NCI-H446 treated with DMSO at 0.1 percent for 48 hours (cell line): ENCODE measurements at places on chromosomes 1 and 21.

GRCh38 chr1:220213382-220213983, 58.8 kb downstream of the RAB3GAP2 start:
- no peak for DNase-seq

GRCh38 chr1:87089823-87090222, 175.4 kb downstream of the HS2ST1 start:
- DNase-seq, result no peak

DNA sequence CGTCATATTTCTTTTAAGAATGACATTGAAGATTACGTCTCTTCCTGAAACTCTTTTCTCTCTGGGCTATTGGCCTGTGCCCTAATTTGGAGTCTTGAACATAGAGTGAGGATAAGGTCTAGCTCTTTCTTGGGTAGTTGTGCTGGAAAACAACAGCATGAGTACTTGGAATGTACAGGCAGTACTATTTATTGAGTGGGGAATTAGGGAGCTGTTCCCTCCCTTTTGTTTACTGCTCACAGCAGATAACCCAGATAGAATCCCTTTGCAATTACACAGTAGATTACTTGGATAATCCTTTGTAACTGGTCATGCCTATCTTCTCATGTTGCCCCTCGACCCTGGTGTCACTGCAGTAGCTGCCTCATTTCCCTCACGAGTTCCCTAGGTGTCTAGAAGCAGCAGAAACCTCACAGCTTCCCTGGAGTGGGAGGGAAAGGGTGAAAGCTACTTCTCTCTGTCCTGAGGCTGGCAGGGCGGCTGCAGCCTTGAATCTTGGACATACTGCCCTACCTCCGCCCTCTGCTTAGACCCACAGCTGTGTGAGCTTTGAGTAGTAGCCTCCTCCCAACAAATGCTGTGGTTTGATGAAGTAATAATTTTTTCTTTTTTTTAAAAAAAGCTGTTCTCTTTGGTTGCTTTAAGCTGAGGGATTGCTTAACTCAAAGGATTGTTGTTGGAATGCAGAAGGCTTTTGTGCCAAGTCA, 70.6 kb downstream of the FGGY start:
- no peak for DNase-seq

- no peak for DNase-seq
Measured at GRCh38 chr1:201377611-201378092, at the start of gene TNNT2. Gene TNNT2, minus strand, starts transcription at chr1:201377680. Its CDS starts 4,426 bp downstream, at chr1:201373254.

DNA sequence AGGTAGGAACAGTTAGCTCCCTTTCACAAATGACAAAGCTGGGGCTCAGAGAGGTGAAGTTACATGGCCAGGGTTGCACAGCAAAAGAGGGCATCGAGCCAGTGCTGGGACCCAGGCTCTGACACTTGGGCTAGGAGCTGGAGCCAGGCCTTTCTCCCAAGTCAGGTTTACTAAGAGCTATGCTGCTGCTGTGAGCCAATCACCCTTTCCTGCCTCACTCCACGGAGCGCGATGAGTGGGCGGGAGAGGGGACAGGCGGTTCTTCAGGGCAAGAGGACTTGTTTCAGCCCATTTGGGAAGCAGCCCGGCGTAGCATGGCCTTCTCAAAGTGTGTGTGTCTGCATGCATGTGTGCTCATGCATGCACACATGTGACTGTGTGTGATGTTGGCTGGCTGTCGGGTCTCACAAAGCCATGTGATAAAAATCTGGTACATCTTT, 10.6 kb downstream of the ID3 start:
- peak; percentile 16 for DNase-seq

DNA sequence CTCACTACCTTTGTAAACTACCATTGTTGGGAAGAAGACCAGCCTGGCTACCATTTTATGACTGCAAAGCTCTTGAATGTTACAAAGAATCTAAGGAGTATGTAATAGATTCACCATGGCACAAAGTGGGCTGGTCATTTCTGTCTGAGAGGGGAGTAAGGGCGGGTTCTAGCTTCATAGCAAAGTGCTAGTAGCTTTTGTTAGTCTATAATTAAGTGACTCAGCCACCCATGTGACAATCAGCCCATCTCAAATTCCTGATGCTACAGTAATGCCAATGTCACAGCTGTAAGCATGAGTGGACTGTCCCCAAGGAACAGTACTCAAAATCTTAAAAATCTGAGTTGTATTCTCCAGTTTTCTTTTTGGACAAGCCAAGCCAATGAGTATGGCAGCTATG, 15.4 kb upstream of the OTUD3 start:
- DNase-seq, result no peak

- peak; percentile 51 for DNase-seq
Measured at GRCh38 chr1:8133657-8134430, 107.7 kb upstream of the ERRFI1 start.

- DNase-seq, result no peak
Measured at GRCh38 chr1:151774256-151774922, 11.1 kb upstream of the MRPL9 start.

DNA sequence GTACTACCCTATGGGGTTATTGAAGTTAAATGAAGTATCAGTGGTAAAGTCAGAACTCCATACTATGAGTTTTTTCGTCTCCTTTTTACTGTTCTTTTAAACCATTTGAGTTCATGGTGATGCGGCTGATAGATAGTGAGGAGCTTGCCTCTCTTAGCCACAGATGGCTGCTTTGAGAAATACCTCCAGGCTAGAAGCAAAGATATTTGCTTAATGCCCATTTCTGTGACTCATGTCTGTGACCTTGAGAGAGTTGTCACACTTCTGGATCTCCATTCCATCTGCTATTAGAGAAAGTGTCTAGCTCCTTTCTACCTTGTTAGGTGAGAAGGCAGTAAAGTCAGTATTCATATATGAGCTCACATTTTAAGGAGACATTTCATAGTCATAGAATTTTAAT, 89.5 kb upstream of the PLXNA2 start:
- DNase-seq, result no peak

GRCh38 chr1:182389619-182390047, 2.0 kb downstream of the GLUL start:
- no peak for DNase-seq

GRCh38 chr1:170214117-170215032, 68.6 kb downstream of the NTMT2 start:
- DNase-seq, result no peak

DNA sequence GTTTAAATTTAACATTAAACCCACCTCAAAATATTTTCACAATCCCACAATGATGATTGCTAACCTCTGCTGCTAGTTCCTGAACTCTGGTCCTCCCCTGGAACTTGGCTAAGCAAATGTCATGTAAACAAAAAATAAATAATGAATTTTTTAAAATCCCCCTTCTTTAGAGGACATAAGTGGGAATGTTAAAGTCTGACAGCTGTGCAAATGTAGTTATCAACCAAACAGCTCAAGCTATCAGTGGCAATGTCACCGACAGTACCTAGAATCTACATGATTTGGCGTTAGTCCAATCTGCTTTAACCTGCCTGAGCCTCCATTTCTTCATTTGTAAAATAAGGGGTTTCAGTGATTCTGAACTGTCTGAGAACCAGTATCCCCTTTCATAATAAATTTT, 67.7 kb downstream of the GDAP2 start:
- DNase-seq, result no peak

- no peak for DNase-seq
Measured at GRCh38 chr21:26946744-26947446, 20.0 kb downstream of the ADAMTS5 start.

- peak; percentile 56 for DNase-seq
Measured at GRCh38 chr1:101846820-101847219, 149.9 kb downstream of the OLFM3 start.

DNA sequence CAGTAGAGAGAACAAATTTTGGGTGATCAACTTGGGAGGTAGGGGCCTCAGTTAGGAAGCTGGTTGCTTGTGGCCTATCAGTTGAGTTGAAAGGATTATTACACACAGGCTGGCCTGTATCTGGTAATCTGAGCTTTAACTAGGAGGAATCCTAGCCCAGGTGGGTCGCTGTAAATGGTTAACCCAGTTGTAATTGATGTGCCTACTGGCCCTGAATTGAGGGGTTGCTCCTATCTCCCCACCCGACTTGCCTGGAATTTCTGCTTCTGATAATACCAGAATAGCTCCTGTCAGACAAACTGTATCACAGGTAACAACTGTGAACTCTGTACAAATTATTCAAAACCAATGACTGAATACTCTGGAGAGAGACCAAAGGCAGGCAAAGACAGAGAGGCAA, 210.4 kb upstream of the RUNX1 start:
- DNase-seq, result no peak
